ENCODE measurements at places on chromosomes 1 and 21.
A peak's percentile ranks its signal among the peaks of the same experiment; 100 is the strongest.

DNA sequence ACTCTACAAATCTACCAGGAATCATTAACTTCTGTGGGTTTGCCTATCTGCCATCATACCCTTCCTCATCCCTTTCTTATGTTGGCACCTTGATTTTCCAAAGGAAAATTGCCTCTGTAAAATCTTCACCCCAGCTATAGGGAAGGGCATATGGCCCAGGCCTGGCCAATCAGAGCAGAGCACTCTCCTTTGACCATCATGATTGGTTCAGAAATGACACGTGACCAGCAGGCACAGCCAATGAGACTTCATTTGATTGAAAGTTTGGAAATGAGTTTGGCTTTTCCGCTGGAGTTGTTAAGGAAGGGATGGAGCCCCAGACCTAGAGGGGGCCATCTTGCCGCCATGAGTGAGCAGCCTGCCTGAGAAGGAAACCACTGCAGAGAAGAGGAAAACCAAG lies 35.1 kb upstream of the IFFO2 start:
- ATAC-seq: no peak

DNA sequence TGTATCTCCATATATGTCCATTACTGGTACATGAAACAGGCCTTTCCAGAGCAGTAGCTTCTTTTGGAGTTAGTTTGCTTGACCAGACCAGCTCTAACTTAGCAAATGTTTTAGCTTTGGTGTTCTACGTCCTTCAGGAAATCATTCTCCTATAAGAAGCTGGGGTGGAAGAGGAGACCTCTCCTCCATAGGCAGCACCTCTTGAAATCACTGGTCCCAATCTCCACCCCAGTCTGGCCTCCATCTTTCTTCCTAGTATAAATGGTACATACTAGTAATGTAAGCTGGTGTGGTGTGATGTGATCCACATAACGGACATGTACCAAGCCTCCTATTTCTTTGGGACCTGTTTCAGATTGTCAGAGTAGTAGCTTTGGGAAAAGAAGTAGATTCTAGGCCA lies 171.4 kb downstream of the DHRS3 start:
- no peak for ATAC-seq

DNA sequence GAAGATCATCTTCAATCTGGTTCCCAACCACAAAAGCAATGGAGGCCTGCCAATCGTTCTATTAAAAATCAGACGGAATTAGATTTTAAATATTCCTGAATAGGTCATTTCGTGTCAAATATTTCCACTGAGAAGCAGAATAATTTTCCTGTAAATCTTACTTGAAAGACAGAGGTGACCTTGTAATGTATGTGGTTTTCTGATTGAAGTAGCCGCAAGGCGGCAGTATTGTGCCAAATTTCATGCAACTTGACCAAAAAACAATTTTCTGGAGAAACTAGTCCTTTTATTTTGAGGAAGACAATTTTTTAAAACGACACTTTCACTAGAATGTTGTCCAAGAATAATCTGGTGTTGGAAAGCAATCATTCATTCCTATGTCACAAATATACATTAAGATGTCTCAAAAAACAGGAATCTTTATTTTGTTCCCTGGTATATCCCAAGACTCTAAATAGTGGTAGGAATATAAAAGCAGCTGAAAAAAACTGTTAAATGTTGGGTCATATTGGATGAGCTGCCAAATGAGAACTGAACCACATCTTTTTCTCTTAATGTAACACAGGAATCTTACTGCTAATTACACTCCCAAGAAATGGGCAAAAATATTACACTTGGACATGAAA lies 33.6 kb downstream of the SPAG17 start:
- ATAC-seq: peak; percentile 66

GRCh38 chr1:28248273-28249012 lies 10.9 kb upstream of the SESN2 start:
- ATAC-seq: peak; percentile 77

GRCh38 chr1:167369175-167369574 lies 148.5 kb downstream of the POU2F1 start:
- ATAC-seq: no peak

GRCh38 chr1:36151134-36151844 lies 2.0 kb upstream of the TRAPPC3 start:
- no peak for ATAC-seq

GRCh38 chr1:52636721-52637695 lies 4.0 kb downstream of the SHISAL2A start:
- no peak for ATAC-seq

GRCh38 chr21:36916718-36917117 lies 49.8 kb downstream of the HLCS start:
- ATAC-seq: no peak

GRCh38 chr1:207029701-207030521 lies 2.6 kb downstream of the C1orf116 start:
- ATAC-seq: no peak

DNA sequence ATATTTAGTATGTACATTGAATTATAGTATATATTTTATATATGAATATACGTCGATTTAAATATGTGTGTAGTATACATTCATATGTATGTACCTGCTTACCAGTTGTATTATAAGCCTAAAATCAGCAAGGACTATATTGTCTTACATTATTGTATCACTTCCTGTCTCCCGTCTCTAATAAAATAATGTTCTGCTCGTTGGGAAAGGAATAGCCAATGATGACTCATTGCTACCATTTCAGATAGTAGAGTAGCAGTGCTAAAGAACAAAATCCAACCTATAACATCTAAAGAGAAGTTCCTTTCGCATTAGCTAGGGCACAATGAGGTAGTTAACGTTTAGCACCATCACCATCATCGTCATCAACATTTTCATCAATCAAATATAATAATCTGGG lies 39.9 kb upstream of the SMYD2 start:
- no peak for ATAC-seq

GRCh38 chr1:43979528-43980254 lies 681 bp downstream of the B4GALT2 start:
- peak; percentile 25 for ATAC-seq

DNA sequence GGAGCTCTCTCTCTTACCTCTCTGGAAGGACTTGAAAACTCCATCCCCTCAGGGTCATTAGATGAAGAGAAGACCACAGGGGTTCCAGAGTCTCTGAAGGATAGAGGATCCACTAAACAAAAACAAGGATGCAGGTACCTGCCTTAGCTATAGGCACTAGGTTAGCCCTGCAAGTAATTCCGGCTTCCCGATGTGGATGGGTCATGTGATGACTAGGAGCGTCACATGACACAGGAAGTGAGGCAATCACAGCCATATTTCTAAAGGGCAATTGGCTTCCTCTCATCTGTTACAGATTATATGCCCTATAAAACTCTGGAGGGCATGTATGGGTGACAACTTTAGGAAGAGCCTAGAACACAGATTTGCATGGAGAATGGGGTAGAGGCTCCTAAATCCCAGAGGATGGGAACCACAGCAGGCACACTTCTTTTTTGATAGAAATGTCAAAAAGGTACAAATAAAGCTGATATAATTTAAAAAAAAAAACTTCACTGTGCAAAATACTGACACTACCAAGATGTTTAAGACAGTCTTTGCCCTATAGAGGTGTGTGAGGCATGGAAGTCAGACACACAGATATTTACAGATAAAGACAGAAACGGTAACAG lies 14.1 kb downstream of the ENTREP3 start:
- ATAC-seq: peak; percentile 48

DNA sequence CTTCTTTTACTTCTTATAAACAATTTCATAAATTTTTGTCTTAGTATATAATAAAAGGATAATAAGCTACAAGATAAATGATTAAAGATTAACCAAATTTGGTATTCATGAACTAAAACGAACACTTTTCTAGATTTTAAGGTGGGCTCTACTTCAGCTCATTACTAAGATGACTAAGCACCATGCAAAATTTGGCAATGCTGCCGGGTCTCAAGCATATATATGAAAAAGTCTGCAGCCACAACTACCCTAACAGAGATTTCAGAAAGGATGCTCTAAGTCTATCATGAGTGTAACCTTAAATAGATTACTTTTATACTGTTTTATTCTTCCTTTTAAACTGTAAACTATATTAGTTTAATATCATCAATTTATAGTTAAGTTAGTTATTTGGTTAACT lies 47.8 kb downstream of the BRWD1 start:
- no peak for ATAC-seq

DNA sequence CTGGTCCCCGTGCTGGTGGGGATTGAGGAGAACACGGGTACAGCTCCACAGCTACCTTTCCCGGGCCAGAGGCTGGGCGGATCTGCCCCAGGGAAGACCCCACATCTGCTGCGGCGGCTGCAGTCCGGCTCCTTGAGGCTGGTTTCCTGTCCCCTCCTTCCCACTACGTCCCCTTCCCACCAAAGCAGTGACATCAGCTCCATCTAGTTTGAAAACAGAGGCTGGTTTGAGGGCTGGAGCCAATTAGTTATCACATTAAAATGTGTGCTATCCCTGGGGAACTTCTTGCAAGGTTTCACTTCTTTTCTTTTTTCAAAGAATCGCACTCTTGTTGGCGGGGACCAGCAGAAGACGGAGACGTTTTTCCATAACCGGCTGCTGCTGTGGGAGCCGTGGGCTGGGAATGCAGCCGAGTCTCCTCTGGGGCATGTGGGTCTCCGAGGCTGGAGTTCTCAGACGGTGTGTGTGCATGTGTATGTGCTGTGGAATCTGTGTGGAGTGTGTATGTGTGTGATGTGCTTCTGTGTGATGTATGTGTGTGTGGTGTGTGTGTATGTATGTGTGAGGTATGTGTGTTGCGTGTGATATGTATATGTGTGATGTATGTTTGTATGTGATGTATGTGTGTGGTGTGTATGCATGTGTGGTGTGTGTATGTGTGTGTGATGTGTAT lies 8.9 kb upstream of the PCBP3 start:
- peak; percentile 63 for ATAC-seq
